Gastrocnemius medialis (tissue), 4 donors: ENCODE measurements at places on chromosomes 1 and 21. TPM values are rescaled to one million over a fixed set of nuclear protein-coding genes. Genes with fewer than 3 reads are reported as not detected.
A peak's percentile ranks its signal among the peaks of the same experiment; 100 is the strongest.

GRCh38 chr21:15515908-15516307 lies 213.9 kb upstream of the USP25 start:
- no peak for DNase-seq
- H3K36me3 ChIP-seq, result no peaks in the 10 kb centered on the region
- no peak overlapping the region for H3K27ac ChIP-seq
- H3K27me3 ChIP-seq, result no peaks in the 10 kb centered on the region
- no peak overlapping the region for H3K4me3 ChIP-seq

DNA sequence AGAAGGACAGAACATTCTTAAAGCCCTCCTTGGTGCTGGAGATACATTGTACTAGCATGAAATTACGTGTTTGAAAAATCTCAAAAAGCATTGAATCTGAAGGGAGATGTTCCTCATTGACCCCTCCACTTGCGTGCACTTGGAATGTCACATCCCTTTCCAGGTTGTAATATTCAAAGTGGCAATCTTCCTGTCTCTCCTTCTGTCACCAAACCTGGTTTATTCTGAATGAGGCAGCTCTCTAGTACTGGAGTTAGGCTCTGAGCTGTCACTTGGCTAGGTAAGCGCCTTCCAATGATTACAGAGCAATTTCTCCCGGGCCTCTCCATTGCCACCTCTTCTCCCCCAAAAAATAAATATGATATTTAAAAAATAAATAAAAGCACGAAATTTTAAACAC lies 855 bp downstream of the DSCAM start:
- no peak for DNase-seq
- no peak overlapping the region for H3K4me3 ChIP-seq
- H3K27ac ChIP-seq, result no peak overlapping the region
- no peaks in the 10 kb centered on the region for H3K4me1 ChIP-seq

DNA sequence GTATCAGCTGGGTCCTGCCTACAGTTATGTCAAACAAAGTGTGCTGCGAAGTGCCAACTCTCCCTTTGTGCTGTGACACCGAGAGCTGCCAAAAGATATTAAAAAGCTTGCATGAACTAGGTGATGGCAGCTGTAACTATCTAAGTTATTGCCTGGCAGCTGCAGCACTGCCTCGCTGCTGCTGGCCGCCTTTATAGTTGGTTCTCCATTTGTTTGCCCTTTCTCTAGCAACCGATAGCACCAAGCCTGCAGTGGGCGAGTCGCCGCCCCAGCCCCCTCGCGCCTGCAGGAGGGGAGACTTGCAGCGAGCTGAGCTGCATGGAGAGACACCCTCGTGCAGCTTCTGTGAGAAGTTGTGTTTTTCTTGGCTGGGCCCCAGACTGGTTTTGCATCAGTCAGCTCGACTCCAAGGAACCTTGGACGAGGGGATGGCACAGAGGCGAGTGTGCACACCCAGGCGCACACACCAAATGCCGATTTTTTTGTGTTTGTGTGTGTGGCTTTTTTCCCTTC lies 330.6 kb downstream of the RPS6KC1 start:
- no peaks in the 10 kb centered on the region for H3K36me3 ChIP-seq
- no peak for DNase-seq
- peak overlapping the region; percentile 3 for H3K4me3 ChIP-seq
- no peak overlapping the region for H3K27ac ChIP-seq

The LIPI gene
- not detected for total RNA-seq

The L1TD1 gene
- not detected for total RNA-seq
